ENCODE measurements at places on chromosomes 11 and 22.

DNA sequence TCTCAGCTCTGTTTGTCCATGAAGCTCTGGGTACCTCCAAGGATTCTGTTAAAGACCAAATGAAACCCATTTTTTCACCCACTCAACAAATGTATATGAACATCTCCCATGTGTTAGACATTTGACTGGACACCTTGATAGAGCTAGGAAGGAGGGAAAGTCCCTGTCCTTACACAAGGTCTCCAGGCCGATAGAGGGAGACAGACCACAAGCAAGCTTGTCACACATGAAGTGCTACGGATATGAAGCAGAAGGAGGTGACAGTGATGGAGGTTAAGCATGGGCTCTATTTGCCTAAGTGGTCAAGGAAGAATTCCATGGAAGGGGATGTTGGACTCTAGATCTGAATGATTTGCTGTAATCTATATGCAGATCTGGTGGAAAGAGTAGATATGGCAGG, 138.5 kb downstream of the MYO18B start:
- no peak for DNase-seq

- DNase-seq, result no peak
These were observed 18.7 kb downstream of the TRIM44 start for GRCh38 chr11:35681163-35681767.

- DNase-seq, result no peak
These were observed 12.2 kb upstream of the MRPL17 start for GRCh38 chr11:6695377-6695776.

DNA sequence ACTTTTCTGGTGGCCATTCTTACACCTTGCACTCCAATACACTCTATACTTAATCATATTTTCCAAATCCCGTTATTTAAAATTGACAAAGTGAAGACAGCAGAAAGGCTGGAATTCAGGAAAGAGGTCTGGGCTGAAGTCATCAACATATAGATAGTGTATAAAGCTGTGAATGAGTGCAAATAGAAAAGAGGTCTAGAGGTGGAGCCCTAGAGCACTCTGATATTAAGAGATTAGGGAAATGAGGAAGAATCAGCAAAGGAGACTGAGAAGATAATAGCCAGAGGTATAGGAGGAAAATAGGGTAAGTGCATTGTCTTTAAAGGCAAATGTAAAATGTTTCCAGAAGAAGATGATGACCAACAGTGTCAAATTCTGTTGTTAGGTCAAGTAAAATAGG, 7.9 kb downstream of the CTR9 start:
- DNase-seq, result no peak

DNA sequence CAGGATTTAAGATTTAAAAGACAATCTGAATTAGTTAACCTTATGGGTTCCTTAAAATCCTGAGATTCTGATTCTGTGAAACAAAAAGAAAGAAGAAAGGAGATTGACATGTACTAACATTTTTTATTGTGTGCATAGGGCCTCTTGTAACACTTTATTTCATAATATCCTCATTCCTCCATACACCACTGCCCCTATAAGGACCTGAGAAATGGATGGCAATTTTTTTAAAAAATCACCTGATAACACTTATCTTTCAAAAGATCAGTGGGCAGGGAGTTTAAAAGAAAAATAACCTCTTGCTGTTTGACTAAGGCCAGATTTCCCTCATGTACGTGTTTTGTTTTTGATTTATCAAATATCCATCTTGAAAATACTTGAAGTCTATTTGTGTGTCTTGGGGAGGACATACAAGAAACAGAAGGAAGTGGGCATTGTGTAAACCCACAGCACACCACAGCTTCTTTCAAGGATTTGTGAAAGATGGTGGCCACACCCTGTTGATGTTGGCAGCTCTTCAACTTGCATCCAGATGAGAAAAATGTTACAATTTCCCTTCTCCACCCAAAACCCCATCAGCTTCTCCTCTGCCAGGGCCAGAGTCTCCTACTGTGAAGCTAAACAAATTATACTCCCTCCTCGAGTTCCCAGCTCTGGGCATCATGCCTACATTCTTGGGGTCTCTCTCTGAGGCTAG, 35.0 kb upstream of the MPEG1 start:
- no peak for DNase-seq

- DNase-seq, result no peak
These were observed 2.4 kb downstream of the LIN7C start for GRCh38 chr11:27504205-27504604.

- no peak for DNase-seq
These were observed 47.9 kb upstream of the SUSD2 start for GRCh38 chr22:24133187-24133965.

DNA sequence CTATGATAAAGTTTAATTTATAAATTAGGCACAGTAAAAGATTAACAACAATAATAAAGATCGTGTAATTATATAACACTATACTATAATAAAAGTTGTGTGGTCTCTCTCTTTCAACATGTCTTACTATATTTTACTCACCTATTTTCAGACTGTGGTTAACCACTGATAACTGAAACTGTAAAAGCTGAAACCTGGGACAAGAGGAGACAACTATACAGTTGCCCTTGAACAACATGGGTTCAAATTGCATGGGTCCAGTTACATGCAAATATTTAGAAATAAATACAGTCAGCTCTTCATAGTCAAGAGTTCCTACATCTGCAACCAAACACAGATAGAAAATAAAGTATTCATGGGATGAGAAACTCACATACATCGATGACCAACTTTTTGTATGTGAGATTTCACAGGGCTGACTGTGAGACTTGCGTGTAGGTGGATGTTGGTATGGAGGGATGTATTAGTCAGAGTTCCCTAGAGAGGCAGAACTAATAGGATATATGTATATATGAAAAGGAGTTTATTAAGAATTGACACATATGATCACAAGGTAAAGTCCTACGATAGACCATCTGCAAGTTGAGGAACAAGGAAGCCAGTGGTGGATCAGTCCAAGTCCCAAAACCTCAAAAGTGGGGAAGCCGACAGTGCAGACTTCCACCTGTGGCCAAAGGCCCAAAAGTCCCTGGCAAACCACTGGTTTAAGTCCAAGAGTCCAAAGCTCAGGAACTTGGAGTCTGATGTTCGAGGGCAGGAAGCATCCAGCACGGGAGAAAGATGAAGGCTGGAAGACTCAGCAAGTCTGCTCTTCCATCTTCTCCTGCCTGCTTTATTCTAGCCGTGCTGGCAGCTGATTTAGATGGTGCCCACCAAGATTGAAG, 359.5 kb downstream of the INSC start:
- DNase-seq, result no peak

GRCh38 chr22:41445129-41446056, 1.2 kb downstream of the TOB2 start:
- DNase-seq, result no peak

- no peak for DNase-seq
These were observed 9.8 kb downstream of the SLC15A3 start for GRCh38 chr11:60942219-60942618.

- no peak for DNase-seq
These were observed 308.7 kb upstream of the ZC3H12C start for GRCh38 chr11:109784536-109784935.

- DNase-seq, result no peak
These were observed 883.9 kb downstream of the BRD1 start for GRCh38 chr22:48943567-48944432.

- DNase-seq, result no peak
These were observed 52.0 kb downstream of the CBL start for GRCh38 chr11:119258180-119258579.

DNA sequence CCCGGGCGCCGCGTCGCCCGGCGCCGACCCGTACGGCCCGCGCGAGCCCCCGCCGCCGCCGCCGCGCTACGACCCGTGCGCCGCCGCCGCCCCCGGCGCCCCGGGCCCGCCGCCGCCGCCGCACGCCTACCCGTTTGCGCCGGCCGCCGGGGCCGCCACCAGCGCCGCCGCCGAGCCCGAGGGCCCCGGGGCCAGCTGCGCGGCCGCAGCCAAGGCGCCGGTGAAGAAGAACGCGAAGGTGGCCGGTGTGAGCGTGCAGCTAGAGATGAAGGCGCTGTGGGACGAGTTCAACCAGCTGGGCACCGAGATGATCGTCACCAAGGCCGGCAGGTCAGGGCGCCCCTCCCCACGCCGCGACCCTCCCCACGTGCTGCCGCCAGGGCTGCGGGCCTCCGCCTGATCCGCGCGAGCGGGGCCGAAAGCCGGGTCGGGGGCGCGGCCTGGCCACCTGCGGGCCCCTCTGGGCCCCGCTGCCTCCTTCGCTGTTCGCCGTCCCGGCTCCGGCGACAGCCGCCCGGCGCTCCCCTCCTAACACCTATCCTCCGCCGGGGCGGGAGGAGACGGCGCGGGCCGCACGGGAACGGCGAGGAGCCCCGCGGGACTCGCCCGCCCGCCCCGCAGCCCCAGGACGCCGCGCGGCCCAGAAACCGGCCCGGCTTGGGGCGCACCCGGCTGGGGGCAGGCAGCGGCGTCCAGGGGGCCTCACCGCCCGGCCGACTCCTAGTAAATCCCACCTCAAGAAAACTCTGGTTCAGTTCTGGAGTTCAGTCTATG, 560 bp downstream of the TBX1 start:
- DNase-seq, result no peak

GRCh38 chr11:35822815-35823495, 120.9 kb upstream of the LDLRAD3 start:
- no peak for DNase-seq

GRCh38 chr22:48841881-48842582, 985.6 kb downstream of the BRD1 start:
- no peak for DNase-seq

- DNase-seq, result no peak
These were observed 637.0 kb downstream of the OPCML start for GRCh38 chr11:132895340-132895739.

GRCh38 chr22:42282943-42283277, 12.5 kb upstream of the TCF20 start:
- DNase-seq, result no peak

GRCh38 chr22:19448076-19448607, 631 bp upstream of the C22orf39 start:
- DNase-seq, result no peak

DNA sequence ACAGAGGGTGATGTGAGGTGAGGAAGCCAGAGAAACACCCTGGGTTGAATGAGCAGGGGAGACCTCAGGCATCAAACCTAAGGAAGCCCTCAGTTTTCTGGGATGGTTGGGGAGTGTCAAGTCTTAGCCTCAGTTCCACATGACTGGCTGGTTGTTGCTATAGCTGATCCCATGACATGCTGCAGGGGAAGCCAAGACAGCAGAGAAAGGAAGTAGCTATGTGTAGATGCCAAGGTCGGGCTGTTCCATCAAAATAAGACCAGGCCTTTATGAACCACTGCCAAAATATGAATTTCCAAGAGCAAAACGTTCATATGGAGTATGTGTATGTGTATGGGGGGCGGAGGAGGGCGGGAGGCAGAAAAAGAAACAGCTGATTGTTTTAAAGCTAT, 11.6 kb downstream of the CD59 start:
- DNase-seq, result no peak

DNA sequence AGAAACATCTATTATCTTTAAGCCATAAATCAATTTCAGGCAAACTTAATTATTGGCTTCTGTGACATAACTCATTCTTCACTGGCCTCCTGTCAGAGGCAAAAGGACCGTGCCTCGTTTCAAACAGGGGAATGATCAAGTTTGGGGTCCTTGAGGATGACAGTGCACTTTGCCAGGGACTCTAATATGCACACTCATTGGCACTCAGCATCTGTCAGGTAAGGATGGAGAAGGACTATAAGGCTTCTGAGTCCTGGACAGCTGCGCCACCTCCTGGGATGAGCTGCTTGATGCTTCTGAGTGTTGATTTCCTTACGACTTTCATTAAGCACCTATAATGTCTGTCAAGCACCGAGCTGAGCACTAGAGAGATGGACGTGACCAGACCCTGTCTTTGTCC, 20.2 kb downstream of the BPIFC start:
- DNase-seq, result no peak

GRCh38 chr11:81700076-81700475, 1033.6 kb downstream of the FAM181B start:
- DNase-seq, result no peak

- DNase-seq, result no peak
These were observed 95.4 kb downstream of the EXT2 start for GRCh38 chr11:44190883-44191230.

DNA sequence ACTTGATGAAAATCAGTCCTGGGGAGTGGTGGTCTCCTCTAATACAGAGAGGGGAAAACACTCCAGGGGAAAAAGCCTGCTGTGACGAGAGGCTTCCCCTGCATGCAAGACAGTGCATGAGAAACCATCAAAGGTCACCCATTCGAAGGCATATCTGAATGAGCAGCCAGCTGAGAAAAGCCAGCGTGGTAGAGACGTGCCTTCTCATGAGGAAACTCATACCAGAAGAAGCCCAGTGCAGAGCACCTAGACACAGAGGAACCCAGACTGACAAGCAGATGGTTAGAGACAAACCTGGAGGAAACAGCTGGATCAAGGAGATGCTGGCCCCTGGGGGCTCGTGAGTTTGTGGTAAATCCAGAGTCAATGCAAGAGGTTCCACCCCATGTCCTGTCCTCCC, 534.8 kb downstream of the BRD1 start:
- DNase-seq, result no peak

DNA sequence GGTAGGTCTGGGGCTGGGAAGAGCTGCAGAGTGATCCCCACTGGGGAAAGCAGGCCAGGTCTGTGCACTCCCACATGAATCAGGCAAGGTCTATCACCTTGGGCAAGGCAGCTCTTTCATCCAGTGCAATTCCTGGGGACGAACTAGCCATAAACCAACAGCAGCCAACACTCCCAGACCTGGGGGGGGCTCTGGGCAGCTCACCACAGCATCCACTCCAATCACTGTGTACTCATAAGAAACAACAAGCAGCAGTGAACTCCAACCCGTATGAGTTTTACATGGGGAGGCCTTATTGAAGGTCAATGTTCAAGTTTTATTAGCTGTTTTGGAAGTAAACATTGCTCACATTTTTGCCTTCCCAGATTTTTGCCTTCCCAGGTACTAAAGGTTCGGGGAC, 157.4 kb upstream of the NAV2 start:
- no peak for DNase-seq

DNA sequence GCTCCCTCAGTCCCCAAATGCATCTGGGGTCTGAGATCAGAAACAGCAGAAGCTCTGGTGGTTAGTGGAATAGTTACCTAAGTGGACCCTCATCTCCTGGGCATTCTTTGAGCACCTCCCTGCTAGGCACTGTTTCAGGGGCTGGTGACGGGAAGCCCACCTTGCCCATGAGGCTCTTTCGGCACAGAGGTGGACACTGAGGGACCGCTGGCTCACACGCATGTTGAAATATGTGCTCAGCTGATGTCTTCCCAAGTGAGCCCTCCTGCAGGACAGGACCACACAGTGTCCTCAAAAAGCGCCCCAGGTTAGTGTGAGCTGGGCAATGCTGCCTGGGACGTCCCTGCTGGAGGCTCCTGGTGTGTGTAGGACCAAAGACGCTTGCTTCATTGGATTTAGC, 1379.9 kb downstream of the TBC1D22A start:
- no peak for DNase-seq

- DNase-seq, result no peak
These were observed 694.6 kb downstream of the TBC1D22A start for GRCh38 chr22:47457021-47457420.

GRCh38 chr11:130859886-130860285, 56.4 kb downstream of the SNX19 start:
- DNase-seq, result no peak

DNA sequence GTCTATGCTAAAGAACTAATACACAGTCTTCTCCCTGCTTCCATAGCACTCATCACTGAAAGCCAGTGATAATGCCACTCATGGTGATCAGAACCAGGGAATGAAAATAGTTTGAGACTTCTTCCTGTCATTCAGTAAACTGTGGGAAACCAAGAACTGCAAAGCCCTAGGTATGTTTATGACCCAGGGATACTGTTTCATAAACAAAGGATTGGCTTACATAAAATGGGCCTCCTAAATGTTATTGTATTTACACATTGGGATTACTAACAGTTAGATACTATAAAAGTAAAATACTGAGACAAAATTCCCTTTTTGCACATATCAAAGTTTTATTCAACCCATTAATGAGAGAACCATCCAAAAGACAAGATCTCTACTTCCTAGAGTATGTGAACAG, 21.3 kb upstream of the CWF19L2 start:
- no peak for DNase-seq
